ENCODE measurements at places on chromosomes 11 and 22.

- DNase-seq: no peak
Observed at GRCh38 chr11:46387919-46388618, 3.5 kb downstream of the CHRM4 start.

GRCh38 chr22:29394931-29395581 lies 6.7 kb upstream of the AP1B1 start:
- DNase-seq: peak; percentile 70

- no peak for DNase-seq
Observed at GRCh38 chr22:42434748-42435425, 2.7 kb upstream of the NFAM1 start.

DNA sequence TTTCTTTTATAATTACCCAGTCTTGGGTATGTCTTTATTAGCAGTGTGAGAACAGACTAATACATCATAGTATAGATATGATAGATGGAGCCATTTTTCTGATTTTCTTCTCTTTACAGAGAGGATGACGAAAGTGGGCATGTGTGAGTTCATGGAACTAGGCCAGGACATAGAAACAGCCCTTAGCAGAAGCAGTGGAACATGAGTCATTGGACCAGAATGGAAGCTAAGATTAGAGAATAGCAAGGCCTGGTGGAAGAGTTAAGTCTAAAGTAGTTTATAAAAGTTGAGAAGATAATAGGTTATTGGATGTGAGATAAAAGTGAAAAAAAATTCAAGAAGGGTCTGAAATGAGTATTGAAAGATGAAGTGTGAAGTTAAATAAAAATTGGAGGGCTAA lies 97.0 kb upstream of the MPPED2 start:
- DNase-seq: no peak

DNA sequence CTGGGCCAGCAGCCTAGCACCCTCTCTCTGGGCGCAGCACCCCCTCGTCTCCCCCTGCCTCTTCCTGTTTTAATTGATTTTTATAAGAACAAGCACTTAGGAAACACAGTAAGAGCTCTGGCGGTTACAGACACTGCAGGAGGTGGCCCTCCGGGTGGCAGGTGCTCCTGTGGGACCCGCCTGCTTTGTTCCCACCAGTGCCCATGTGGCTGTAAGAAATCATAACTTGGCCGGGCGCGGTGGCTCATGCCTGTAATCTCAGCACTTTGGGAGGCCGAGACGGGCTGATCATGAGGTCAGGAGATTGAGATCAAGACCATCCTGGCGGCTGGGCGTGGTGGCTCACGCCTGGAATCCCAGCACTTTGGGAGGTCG lies 18.4 kb downstream of the TSPAN4 start:
- DNase-seq: no peak

DNA sequence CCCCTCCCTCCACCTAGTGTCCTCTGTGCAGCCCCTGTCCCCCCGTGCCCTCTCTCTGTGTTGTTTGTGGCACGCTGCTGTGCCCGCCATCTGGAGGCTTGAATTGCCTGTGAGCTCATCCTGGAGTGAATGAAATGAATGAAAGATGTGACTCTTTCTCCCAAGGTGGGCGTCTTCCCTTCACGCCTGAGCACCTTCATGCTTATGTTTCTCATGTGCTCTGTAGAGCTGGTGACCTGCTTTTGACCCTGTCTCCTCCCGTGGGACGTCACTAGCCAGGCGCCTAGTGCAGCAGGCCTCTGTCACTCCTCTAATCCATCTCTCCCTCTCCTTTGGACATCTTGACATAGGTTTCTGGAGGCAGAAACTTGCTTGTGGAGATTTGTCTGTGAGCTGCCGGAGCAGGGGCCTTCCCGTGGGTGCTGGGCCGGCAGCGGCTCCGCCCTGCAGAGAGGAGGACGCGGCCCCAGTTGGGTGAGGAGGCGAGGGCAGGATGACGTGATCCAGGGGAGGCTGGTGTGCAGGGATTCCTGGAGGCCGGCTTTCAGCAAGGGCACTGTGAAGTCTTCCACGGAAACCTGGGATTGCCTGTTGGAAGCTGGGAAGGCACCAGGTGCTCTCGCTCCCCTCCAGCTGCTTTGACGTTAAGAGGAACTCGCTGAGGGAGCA lies 40.6 kb downstream of the MUC6 start:
- DNase-seq: no peak

GRCh38 chr11:130677486-130678153 lies 229.2 kb downstream of the ADAMTS15 start:
- peak; percentile 32 for DNase-seq

DNA sequence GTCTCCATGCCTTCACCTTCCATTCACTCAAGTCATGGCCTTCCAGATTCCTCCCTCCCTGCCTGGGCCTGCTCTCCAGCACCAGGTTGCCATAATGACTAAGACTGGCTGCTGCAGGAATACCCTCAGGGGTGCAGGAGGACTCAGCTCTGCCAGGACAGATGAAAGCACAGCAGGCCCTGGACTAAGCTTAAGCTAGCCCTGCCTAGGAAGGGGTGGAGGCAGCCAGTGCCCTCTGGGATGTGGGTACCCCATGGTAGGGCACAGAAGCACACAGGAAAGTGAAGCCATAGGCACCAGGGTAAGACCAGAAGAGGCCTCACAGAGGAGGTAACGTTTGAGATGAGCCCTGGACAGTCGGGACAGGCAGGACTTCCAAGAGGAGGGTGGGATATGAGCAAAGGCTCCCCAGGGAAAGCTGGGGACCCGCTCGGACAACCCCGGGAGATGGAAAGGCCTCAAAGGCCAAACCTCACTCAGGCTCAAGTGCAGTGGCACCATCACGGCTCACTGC lies 3.0 kb upstream of the RIN1 start:
- DNase-seq: no peak

DNA sequence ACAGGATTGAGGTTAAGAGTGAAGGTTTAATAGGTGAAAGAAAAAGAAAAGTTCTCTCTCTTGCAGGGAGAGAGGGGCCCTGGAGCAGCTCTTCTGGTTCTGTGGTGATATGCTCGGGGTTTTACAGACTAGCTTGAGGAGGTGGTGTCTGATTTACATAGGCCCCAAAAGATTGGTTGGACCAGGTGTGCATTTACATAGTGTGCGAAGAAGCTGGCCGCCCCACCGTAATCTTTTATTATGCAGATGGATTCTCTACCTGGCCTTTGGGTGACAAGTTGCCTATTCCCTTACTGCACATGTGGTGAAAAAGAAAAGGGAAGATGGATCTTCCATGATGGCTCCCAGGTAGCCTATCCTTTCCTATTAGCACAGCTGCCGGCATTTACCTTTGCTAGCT lies 219.9 kb upstream of the GRIA4 start:
- no peak for DNase-seq

GRCh38 chr11:80944758-80945157 lies 1503.9 kb upstream of the TENM4 start:
- DNase-seq: no peak

GRCh38 chr22:48739348-48740085 lies 1088.2 kb downstream of the BRD1 start:
- no peak for DNase-seq

DNA sequence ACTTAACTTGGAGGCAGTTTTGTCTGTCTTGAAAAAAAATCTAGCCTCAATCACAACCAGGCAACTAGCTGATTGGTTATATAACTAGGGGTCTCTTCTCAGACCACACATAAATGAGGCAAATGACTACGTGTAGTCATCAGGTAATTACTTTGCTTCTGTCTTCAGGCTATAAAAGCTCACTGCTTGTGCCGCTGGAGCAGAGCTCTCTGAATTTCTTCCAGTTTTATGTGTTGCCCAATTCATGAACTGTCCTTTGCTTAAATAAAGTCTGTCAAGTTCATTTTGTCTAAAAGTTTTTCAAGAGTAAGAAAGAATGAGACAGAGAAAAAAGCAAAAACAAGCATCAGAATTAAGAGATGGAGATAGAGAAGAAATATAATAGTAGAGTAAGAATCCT lies 93.4 kb downstream of the MUC15 start:
- DNase-seq: no peak

- DNase-seq: no peak
Observed at GRCh38 chr22:26322179-26322905, 106.7 kb upstream of the ASPHD2 start.

GRCh38 chr11:70462818-70463477 lies 64.6 kb downstream of the CTTN start:
- DNase-seq: no peak

DNA sequence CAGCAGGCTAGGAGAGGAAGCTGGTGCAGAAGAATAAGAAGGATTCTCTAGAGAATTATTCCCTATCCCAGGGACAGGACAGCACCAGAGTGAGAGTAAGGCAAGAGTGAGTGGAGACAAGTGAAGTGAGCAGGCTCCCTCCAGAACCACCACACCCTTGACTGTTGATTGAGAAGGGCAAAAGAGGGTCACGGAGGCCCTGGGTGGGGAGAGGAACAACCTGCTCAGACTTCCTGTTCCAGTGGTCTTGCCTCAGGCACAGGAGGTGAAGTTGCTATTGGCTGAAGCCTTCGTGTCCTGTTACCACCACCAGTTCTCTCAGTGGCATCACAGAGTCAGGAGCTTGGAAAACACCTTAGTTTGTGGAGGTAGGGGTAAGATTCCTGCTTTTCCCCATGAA lies 51.7 kb upstream of the CCDC89 start:
- no peak for DNase-seq

GRCh38 chr11:82521427-82521826 lies 212.2 kb downstream of the FAM181B start:
- DNase-seq: no peak

GRCh38 chr22:34214372-34214771 lies 294.1 kb upstream of the LARGE1 start:
- DNase-seq: no peak

GRCh38 chr11:35009944-35010342 lies 93.5 kb downstream of the PDHX start:
- DNase-seq: no peak

DNA sequence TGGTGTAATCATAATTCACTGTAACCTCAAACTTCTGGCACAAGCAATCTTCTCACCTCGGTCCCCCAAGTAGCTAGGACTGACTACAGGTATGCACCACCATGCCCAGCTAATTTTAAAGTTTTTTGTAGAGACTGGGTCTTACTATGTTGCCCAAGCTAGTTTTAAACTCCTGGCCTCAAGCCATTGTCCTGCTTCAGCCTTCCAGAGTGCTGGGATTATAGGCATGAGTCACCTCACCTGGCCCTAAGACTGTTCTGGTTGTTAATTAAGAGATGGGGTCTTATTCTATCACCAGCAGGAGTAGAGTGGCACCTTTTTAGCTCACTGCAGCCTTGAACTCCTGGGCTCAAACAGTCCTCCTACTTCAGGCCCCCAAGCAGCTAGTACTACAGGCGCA lies 52.0 kb upstream of the DEPDC7 start:
- no peak for DNase-seq

DNA sequence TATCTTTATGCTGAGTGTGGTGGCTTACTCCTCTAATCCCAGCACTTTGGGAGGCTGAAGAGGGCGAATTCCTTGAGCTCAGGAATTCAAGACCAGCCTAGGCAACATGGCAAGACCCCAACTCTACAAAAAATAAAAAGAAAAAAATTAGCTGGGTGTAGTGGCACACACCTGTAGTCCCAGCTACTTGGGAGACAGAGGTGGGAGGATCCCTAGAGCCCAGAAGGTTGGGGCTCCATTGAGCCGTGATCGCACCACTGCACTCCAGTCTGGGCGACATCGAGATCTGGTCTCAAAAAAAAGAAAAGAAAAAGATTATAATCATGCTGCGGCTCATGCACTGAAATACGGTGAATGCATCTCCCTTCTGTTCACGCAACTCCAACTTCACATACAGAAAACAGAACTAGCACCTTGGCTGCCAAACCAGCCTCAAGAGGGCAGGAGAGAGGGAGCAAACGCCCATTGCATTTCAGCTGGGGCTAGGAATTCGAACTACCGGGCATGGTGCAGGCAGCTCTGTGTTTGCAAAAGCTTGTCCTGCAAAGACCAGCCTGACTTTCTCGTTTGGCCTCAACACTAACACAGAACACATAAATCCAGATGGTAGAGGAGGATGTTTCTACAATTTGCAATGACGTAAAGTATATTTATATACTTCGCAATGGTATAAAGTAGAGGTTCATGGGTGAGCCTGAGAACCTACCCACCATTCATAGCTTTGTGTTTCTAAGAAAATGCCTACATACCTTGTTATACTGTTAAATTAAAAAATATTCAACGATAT lies 6.3 kb upstream of the SYNGR1 start:
- DNase-seq: peak; percentile 70

- no peak for DNase-seq
Observed at GRCh38 chr11:113923572-113923971, 19.0 kb downstream of the HTR3B start.

DNA sequence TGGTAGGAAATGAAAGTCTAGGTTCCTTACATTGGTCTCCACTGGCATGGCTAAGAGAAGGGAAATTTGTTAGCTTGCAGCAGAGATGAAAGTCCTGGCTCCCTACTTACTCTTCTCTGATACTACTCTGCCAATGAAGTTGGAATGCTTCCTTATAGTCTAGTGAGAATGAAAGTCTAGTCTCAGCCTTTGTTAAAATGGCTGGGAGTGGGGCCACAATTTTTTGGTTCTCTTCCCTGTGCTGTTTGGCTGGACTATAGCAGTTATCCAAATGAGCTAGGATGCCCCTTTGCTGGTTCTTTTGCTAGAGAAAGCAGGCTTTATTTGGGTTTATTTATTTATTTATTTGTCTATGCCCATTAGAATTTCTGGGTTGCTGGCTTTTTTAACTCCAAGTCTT lies 414.3 kb downstream of the AASDHPPT start:
- no peak for DNase-seq

- no peak for DNase-seq
Observed at GRCh38 chr11:126430581-126431335, 75.3 kb downstream of the ST3GAL4 start.

GRCh38 chr22:35313311-35314121 lies 13.8 kb downstream of the TOM1 start:
- peak; percentile 70 for DNase-seq

GRCh38 chr11:18617688-18618341 lies 16.3 kb downstream of the SPTY2D1 start:
- DNase-seq: no peak

DNA sequence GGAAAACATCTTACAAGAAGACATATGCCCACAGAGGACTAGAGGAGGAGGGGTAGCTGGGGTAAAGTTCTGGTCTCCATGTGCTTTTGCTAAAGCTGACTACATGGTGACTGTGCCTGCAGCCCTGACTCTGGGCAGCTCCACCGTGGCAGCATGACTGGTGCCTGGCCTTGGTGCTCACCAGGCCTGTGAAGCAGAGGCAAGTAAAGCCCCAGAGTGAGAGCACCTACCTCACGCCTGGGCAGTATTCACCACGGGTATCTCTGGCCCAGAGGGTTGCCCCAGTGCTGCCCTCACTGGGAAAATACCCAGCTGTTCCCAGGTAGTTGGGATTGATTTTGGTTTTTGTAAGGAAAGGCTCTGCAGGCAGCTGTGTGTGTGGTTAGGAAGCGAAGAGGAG lies 78.3 kb downstream of the CTTN start:
- no peak for DNase-seq

GRCh38 chr11:109140426-109140825 lies 281.6 kb upstream of the C11orf87 start:
- DNase-seq: no peak

GRCh38 chr11:59053387-59053786 lies 32.7 kb upstream of the GLYATL1B start:
- peak; percentile 37 for DNase-seq

DNA sequence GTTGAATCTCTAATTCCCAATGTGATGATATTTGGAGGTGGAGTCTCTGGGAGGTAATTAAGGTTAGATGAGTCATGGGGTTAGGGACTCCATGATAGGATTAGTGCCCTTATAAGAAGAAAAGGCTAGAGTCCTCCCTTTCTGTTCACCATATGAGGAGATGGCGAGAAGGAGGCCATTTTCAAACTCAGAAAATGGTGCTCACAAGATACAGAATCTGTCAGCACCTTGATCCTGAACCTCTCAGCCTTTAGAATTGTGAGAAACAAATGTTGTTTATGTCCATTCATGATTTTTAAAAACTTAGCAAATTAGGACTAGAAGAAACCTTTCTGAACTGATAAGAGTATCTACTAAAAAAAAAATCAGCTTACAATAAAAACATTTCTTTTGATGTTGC lies 57.7 kb upstream of the RASSF10 start:
- DNase-seq: no peak
